CD4-positive, alpha-beta T cell (primary cell): ENCODE measurements at places on chromosomes 4 and X.

GRCh38 chr4:72663828-72664227 lies 94.8 kb upstream of the ADAMTS3 start:
- no peak for DNase-seq

DNA sequence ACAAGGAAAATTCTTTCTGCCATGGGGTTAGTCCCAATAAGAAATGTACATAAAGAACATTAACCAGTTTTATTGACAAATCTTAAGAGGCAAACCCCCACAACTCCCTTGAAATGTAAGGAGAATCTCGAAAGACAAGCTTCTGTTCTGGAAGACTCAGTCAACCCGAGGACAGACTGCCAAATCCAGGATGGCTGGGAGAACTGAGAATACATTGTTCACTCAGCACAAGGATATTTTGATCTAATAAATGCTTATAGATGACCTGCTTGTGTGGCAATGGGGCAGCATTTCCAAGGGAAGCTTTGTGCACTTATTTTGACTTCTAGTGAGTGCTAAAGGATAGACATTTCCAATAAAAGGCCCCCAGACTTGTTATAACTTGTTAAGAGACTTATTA lies 280.4 kb downstream of the DHX15 start:
- DNase-seq, result no peak

- no peak for DNase-seq
These were observed 600.9 kb upstream of the DIPK2B start for GRCh38 chrX:45801554-45801953.

DNA sequence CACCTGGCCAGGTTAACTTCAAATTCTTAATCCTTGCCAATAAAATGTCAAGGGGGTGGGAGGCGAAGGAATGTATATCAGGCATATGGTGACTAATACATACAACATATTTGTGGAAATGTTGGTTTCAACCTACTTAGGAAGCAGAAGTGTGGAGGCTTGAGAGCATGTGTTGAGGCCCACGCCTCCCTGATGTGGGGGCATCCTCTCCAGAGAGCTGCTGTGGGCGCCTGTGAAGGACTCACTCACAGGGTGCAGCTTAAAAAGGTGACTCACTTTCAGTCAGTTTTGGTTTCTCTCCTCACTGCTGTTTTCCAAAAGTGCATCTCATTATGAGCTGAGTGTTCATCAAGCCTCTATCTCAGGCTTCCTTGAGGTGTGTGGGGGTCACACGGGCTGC lies 27.5 kb downstream of the LNX1 start:
- no peak for DNase-seq

DNA sequence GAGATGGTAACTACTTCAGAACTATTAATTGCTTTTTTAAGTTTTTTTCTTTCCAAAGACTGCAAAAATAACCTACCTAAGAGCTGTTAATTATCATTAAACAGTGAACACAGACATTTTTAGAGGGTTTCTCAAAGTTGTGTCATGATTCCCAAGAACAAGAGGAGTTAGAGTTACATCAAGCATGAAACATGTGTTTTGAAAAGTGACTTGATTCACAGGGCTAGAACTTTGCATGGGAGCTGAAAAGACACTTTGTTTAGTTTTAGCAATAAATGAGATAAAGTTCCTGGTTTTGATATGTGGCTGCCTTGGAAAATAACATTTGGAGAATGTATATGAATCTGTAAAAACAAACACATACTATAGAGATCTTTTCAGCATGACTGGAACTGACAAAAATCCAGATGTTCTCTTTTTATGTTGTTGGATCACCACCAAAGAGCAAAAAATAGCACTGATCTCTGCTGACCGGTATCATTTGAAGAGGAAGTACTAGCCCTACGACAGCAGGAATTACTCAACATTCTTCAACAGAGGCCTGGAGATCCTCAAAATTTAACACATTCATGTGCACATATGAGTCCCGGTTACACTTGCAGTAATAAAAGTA lies 173.0 kb upstream of the PCDH18 start:
- DNase-seq, result no peak
